Esophagus muscularis mucosa (tissue), 4 donors: ENCODE measurements at places on chromosomes 3 and 15. TPM values are rescaled to one million over a fixed set of nuclear protein-coding genes. Genes with fewer than 3 reads are reported as not detected.

PRRT3 gene
- total RNA-seq, result 2.3 TPM

ARNT2 gene
- 9.0 TPM for total RNA-seq

DNA sequence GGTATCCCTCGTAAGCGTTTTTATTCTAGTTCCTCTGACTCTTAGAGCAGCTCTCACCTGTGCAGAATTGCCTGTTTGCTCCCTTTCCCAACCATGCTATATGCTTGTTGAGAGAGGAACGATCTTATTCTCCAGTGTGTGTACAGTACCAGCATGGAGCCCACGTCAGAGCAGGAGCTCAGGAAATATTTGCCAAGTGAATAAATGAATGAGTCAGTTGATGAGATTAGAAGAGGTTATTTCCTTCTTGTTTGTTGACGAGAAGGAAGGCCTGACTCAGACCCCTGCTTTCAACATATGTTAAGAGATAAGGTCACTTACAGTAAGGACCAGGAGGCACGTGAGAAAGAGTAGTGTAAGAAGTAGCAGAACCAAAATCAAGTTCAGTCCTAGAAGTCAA is 106.3 kb upstream of the ABHD17C start:
- no peaks in the 10 kb centered on the region for H3K4me1 ChIP-seq
- H3K27ac ChIP-seq, result no peak overlapping the region
- no peak for DNase-seq

DNA sequence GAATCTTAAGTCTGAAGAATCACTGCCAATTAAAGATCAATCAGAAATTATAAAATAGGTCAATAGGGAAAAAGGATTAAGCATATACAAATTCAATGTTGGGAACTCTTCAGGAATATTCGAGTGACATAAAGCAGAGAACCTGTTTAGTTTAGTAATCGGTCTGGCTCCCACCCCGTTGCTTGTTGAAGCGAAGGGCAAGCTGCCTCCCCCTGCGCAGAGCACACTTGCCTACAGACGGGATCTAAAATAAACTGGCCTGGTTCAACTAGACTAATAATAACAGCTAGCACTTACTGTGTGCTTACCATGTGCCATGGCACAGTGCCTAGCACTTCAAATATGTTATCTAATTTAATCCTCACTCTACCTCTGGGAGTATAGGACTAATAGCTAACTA is 8.6 kb downstream of the SEMA6D start:
- no peak overlapping the region for H3K27ac ChIP-seq
- H3K36me3 ChIP-seq, result no peaks in the 10 kb centered on the region
- H3K27me3 ChIP-seq, result no peaks in the 10 kb centered on the region
- DNase-seq, result no peak
- H3K4me1 ChIP-seq, result peaks cover 31% of the 10 kb centered on the region

C3orf52 gene
- total RNA-seq, result 1.7 TPM

GNAT1 gene
- not detected for total RNA-seq
